ENCODE measurements at places on chromosomes 2 and 18.

DNA sequence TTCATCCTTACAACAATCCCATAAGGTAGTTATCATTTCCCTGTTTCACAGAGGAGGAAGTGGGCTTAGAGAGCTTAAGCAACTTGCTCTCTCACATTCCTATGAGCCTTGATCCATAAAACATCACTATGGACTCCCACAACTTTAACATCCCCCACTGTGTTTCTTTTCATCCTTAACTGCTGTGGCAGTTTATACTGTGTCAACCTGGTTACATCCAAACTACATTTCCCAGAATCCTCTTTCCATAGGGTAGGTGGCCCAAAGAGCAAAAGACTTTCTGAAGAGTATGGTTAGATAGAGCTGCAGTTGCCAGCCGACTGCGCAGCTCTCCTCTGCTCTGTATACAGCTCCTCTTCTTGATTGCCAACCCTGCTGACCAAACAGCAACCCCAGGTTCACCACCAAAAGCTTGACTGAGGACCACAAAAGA, 22.5 kb downstream of the MAP3K2 start:
- DNase-seq, result no peak

DNA sequence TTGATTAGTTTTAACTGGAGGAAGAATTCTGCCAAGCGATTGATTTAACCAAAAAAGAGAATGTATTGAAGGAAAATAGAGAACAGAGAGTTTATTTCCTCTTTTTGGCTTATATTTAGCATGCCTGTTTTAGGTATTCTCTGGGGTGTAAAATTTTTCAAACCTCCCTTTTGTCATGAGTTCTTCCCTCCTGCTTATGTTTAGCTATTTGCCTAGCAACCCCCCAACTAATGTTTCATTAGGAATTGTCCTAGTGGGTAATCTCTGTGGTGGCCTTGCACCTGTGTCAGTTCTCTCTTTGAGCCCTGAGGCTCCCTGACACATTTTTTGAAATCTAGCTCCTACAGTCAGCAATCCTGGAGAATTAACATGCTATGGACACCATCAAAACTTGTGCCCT, 12.5 kb upstream of the REG1B start:
- DNase-seq, result no peak

DNA sequence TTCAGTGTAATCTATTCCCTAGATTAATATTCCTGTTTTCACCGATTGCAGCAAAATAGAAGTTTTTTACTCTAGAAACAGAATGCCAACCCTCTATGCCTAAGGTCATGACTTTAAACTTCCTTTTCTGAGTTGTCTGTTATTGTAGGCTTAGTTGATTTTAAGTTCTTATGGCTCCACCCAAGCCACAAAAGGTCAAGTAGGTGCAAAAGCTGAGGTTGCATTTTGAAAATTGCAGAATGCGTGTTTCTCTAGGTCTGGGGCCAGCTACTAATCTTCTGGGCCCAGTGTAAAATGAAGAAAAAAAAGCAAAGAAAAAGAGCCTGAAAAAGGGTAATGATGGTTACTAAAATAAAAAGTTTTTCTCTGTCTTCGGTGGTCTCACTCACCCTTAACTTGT, 635.7 kb upstream of the FAM98A start:
- no peak for DNase-seq

GRCh38 chr18:46019936-46020335, 52.1 kb downstream of the PSTPIP2 start:
- no peak for DNase-seq

- no peak for DNase-seq
These were observed 78.0 kb upstream of the TANC1 start for GRCh38 chr2:158890296-158890905.

- no peak for DNase-seq
These were observed 95.1 kb downstream of the MRO start for GRCh38 chr18:50724751-50725151.

DNA sequence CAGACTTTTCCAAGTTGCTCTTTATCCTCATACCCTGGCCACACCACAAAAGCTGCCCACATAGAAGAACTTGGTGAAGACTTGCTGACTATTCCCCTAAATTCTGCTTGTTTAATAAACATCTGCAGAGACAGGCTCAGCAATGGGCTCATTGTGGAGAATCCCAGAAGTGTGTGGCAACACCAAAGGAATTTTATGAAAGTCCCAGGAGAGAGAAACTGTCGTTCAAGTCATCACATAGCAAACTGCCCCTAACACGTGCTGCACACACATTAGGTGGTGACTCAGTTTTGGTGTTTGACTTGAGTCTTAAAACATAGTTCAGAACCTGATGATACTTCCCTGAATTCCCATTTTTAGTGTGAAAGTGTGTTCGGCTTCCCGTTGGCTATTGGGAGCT, 38.6 kb downstream of the CYP1B1 start:
- DNase-seq, result peak; percentile 74

DNA sequence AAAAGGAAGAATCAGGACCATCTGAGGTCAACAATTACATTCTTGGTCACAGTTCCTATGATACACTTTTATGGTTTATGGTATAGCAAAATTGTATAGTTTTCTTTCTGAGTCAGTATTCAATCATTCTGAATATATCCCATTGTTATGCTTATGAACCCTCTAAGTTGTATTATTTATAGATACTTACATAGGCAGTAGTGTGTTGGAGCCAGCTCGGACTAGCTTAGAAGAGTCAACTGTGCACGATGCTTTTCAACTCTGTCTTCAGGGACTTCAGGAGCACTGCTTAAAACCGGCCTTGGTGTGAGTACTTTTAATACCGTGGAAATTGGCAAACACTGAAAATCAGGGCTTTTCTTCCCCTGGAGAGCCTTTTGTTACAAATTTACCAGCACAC, 215.7 kb downstream of the IKZF2 start:
- DNase-seq, result no peak

DNA sequence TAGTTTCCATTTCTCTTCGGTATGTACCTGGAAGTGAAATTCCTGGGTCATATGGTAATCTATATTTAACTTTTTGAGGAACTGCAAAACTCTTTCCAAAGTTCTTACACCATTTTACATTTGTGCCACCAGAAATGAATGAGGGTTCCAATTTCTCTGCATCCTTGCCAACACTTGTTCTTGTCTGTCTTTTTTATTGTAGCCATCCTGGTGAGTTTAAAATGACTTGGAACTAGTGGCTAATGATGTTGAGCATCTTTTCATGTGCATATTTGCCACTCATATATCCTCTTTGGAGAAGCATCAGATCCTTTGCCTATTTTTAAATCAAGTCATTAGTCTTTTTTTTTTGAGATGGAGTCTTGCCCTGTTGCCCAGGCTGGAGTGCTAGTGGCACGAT, 59.4 kb downstream of the MALT1 start:
- DNase-seq, result no peak

DNA sequence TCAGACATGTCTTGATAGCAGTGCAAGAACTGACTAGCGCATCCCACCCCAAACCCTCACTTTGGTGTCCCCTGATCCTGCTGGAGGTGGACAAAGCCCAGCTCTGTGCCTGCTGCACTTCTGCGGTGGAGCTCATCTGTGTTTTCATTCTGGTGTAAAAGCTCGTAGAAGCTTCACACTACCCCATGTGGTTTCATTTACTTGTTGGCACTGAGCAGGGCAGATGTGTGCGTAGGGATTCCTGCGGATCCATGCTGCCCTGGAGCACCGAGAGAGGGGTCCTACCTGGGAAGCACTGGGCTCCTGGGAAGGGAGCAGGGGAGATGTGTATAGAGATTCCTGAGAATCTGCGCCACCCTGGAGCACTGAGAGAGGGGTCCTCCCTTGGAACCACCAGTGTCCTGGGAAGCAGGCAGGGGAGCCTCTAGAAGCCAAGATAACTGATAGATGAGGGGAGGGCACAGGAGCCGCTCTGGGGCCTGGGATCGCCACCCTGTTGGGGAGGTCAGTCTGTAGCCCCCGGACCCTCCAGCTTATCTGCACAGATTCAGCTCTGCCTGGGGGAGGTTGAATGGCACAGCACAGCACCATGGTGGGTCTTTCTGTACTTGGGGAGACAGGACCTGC, 106.9 kb upstream of the OTOS start:
- peak; percentile 70 for DNase-seq

GRCh38 chr18:31045599-31045998, 3.1 kb upstream of the DSC3 start:
- DNase-seq, result no peak

GRCh38 chr2:138742441-138743057, 37.6 kb downstream of the NXPH2 start:
- no peak for DNase-seq

- DNase-seq, result no peak
These were observed 84.6 kb downstream of the TMEM237 start for GRCh38 chr2:201558665-201559064.

DNA sequence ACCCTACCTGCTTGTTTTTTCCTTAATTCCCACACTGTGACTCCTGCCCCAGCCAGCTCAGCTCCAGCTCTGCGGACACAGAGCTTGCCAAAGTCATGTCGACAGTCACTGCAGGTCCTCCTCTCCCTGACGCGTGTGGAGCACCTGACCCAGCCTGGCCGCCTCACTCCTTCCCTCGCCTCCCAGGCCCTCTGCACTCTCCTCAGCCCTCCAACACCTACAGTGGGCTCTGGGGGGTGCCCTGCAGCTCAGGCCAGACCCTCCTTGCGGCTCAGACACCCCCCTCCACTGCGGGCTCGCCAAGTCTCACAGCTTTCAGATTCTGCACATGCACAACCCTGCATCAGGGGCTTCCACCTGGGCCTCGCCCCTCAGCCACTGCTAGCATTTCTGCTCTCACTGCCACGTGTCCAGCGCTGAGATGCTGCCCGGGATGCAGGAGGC, 68.3 kb downstream of the NDUFA10 start:
- DNase-seq, result no peak

GRCh38 chr2:45171136-45171501, 161.9 kb upstream of the SIX2 start:
- DNase-seq, result peak; percentile 20

All from fibroblast of mammary gland (primary cell).